ENCODE measurements at places on chromosomes 11 and 22. TPM values are rescaled to one million over a fixed set of nuclear protein-coding genes. Genes with fewer than 3 reads are reported as not detected.

CLCF1 gene
- polyA plus RNA-seq: 0.44 TPM

TBX1 gene
- not detected for polyA plus RNA-seq

MYOD1 gene
- polyA plus RNA-seq: not detected

GRCh38 chr11:76962583-76963416, 71.4 kb upstream of the B3GNT6 start:
- no peak for DNase-seq

DNA sequence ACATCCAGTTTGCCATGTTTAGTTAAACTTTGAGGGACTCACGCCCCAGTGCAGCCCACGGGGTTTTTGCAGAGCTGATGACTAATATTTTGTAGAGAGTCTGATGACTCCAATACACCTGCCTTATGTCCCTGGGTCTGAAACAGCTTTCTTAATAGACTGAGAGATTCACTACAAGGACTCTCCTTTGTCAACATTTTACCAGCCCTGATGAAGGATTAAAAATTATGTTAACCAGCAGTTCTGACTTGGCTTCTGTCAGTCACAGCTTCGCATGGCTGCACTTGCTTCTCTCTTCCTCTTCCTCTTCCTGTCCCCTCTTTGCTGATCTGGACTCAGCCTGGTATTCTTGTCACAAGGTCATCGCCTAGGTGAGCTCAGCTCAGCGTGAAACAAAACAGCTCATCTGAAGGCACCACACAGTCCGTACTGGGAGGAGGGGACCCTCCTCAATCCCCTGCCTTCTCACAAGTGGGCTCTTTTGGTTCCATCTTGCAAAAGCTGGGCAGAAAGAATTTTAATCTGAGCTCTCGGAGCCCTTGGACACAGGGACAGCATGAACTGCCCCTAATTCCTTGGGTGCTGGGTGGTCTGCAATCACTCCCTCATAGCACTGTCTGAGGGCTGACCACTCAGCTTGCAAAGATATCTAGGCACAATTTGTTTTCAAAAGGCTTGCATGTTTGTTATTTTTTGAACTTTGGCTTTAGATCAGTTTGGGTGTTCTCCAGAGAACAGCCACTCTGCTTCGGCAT, 38.1 kb upstream of the POU2AF1 start:
- no peak for DNase-seq

DNA sequence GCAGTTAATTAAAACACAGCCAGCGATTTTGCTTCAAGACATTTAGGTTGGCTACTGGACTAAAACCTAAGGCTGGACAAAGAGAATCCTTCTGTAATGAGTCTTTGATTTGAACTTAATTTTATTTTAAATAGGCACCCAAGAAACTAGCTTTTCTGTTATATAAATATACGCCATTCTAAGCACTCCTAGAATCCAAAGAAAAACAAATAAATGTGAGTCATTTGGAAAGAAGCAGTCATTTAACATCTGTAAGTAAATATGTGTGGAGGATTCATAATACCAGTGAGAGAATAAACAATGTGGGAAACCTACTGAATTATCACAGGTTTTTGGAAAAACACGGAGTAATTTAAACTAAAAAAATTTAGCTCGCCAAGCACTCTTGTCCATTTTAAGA, 1.2 kb upstream of the TECTA start:
- DNase-seq: no peak

All from CD14-positive monocyte (primary cell).